Progenitor cell of endocrine pancreas (in vitro differentiated cells): ENCODE measurements at places on chromosomes 2 and 18.

DNA sequence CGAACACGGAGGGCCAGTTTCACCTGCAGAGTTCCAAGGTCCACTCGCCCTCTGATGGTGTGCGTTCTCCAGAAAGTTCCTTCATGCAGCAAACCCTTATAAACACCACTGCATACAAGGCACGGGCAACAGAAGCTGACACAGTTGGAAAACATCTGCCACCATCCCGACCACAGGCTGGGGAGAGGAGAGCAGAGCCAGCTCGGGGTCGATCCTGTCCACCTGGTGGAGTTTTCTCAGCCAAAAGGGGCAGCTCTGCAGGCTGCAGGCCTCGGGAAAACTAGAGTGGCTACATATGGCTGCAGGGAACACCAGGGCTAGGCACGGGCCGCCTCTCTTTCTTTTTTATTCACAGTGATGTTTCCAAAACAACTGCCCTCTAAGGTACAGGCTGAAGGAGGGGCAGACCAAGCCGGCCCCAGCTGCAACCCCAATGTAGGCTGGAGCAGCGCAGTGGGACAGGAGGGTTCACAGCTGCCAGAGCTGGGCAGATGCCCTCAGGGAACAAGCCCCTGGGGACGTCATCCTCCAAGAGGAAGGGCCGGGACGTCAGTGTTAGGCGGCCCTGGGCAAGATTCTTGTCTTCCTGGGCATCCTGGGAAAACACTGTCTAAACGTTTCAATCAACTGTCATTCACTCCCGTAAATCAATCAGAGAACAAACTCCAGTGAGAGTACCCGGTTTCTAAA is 274.7 kb downstream of the TWIST2 start:
- H3K4me3 ChIP-seq: no peak overlapping the region
- no peaks in the 10 kb centered on the region for H3K4me1 ChIP-seq
- H3K27ac ChIP-seq: no peak overlapping the region
- H3K27me3 ChIP-seq: no peaks in the 10 kb centered on the region

DNA sequence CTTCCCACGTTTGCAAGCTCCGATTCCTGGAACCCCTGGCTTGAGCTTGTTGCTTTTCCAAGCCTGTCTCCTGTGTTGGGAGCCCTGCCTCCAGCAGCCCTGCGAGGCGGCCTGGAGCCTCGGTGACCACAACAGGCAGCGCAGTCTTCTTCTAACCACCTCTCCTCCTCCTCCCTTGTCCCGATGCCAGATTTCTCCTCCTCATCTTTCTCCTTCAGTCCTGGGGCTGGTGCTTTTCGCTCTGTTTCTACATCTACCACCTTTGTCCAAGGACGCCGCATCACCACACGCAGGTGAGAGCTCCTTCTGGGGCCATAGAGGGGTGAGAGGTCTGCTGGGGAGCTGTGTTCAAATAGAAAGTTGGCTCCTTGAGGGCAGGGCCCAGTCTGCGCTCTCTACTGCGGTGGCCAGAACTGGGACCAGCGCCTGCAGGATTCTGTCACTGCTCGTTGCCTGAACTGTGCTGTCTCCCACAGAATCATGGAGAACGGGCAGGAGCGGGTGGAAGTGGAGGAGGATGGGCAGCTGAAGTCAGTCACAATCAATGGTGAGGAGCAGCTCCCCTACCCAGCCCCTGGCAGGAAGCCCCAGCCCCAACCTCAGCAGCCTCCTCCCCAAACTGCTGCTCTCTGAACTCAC is 3.9 kb downstream of the DNAJB2 start:
- DNase-seq: no peak
- peaks cover 5% of the 10 kb centered on the region for H3K36me3 ChIP-seq
- no peak overlapping the region for H3K4me3 ChIP-seq
- H3K4me1 ChIP-seq: peaks cover 14% of the 10 kb centered on the region
- H3K27me3 ChIP-seq: no peaks in the 10 kb centered on the region

GRCh38 chr2:164967361-164967760 is 12.0 kb upstream of the SLC38A11 start:
- H3K4me3 ChIP-seq: no peak overlapping the region
- H3K27ac ChIP-seq: no peak overlapping the region
- peaks cover 3% of the 10 kb centered on the region for H3K36me3 ChIP-seq

GRCh38 chr18:34207344-34207851 is 17.3 kb downstream of the NOL4 start:
- no peaks in the 10 kb centered on the region for H3K36me3 ChIP-seq
- H3K27ac ChIP-seq: no peak overlapping the region
- DNase-seq: no peak
- H3K27me3 ChIP-seq: no peaks in the 10 kb centered on the region
- H3K4me3 ChIP-seq: no peak overlapping the region

DNA sequence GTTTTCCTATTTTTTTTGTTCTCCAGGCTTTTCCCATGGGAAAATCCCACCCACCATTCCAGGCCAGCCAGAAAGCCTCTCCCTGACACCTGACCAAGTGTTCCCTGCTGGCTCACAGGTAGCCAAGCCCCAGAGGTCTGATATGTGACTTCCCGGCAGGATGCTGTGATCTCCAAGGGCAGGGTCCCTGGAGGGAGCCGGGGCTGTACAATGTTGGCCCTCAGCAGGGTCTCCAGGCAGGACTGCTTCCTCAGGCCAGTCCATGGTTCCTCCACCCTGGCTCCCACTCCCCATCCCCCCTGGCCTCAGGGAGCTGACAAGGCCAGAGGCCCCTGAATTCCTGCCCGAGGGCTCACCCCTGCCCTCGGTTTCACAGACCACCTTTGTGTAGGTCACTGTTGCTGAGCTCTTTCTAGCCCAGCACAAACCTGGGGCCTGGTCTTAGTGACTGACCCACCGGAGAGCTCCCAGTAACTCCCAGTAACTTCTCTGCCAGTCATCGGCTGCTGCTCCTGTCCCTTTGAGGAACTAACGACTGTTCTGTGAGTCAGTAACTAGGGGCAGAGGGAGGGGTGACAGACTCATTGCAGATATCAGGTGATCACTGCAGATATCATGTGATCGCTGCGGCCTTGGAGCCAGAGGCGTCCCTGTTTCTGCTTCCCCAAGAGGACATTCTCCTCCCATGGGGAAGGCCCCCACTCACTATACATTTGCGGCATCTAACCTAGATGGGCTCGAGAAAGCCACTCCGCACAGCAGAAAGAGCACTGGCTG is 38.7 kb downstream of the SDC1 start:
- H3K27me3 ChIP-seq: no peaks in the 10 kb centered on the region
- no peak for DNase-seq
- H3K27ac ChIP-seq: peak overlapping the region; percentile 96
- peaks cover 49% of the 10 kb centered on the region for H3K4me1 ChIP-seq
- peak overlapping the region; percentile 14 for H3K4me3 ChIP-seq

DNA sequence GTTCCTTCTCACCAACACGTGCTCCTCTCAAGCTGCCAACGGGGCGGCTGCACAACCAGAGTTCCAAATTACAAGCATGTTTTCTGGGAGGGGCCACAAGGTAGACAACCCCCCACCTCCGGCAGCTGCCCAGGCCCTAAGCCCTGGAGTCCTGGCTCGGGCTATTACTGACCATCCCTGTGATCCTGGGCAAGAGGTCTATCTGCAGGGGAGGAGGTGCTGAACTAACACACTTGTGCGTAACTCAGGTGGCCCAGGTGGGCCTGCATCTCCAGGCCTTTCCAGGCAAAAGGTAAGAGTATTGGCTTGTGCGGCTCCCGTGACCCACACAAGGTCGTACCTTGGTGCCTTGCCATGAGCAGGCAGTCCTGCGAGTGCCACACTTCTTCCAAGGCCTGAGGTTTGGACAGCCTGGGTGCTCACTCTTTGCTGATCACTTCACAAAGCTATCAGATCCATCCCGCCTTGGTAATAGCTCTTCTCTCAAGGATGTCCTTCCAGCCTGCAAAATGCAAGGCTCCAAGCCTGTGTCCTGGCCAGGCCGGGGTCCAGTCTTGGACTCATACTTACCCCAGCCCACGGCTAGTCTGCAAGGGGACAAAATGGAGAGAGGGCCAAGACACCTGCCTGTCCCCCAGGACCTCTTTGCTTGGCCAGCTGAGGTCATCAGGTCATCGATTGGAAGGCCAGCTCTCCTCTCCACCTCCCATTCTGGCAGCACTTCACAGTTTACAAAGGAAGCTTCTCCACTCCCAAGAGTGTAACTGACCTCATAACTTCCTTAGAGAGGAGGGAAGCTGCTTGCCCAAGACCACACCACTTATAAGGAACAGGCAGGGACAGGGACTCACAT is 33.9 kb downstream of the ADRA2B start:
- DNase-seq: no peak
- no peak overlapping the region for H3K27ac ChIP-seq
- no peak overlapping the region for H3K4me3 ChIP-seq
- no peaks in the 10 kb centered on the region for H3K36me3 ChIP-seq
- no peaks in the 10 kb centered on the region for H3K4me1 ChIP-seq

- no peak for DNase-seq
- H3K27me3 ChIP-seq: no peaks in the 10 kb centered on the region
- no peak overlapping the region for H3K4me3 ChIP-seq
- H3K4me1 ChIP-seq: no peaks in the 10 kb centered on the region
Measured at GRCh38 chr2:183614799-183615435, 490.7 kb downstream of the NUP35 start.

GRCh38 chr2:176560296-176560695 is 291.1 kb downstream of the MTX2 start:
- H3K4me3 ChIP-seq: no peak overlapping the region
- no peaks in the 10 kb centered on the region for H3K36me3 ChIP-seq
- peaks cover 2% of the 10 kb centered on the region for H3K4me1 ChIP-seq
- peaks cover 31% of the 10 kb centered on the region for H3K27me3 ChIP-seq
- no peak for DNase-seq

DNA sequence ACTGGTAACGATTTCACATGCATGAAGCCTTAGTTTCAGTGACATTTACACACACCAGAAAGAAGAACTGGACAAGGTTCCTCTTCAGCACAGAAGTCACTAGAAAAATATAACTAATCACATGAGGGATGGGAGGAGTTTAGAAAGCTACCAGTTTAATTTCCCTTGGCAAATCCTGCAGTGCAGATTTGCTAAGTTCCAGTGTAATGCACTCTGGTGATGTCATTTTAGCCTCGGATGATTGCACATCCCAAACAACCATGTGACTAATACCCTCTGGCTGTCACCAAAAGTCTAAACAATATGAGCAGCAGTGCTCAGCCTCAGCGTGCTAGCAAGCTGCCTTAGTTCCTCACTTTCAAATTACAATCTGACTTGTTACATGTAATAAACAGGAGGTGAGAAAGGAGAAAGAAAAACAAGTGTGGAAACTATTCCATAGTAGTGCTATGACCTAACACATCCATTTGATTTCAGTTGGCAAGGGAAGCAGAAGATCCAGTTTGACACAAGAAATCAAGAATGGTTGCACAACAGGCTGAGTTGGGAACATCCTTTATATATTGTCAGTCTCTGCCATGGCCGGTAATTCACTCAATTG is 35.3 kb upstream of the PPP1CB start:
- H3K36me3 ChIP-seq: no peaks in the 10 kb centered on the region
- H3K4me1 ChIP-seq: peaks cover 4% of the 10 kb centered on the region
- no peaks in the 10 kb centered on the region for H3K27me3 ChIP-seq
- no peak for DNase-seq

DNA sequence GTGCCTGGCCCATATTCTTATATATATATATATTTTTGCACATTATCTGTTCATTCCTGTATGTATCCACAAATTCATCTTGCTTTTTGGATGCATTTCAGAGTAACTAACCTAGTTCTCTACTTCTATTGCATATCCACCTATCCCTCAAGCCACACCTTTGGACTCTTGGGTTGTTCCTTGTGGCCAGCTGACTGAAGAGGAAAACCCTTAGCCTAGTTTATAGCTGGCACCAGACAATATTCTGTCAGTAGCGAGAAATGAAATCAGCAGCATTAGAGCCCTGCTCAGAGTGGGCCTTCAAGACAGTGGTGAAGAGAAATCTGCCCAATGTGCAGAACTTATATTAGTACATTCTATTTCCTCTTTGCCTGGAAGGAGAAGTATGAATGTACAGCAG is 19.6 kb upstream of the ALMS1 start:
- no peaks in the 10 kb centered on the region for H3K36me3 ChIP-seq
- no peak for DNase-seq
- no peaks in the 10 kb centered on the region for H3K4me1 ChIP-seq
- H3K4me3 ChIP-seq: no peak overlapping the region
- H3K27me3 ChIP-seq: peaks cover 6% of the 10 kb centered on the region

GRCh38 chr2:239268549-239268948 is 132.3 kb downstream of the HDAC4 start:
- no peak for DNase-seq
- H3K4me3 ChIP-seq: no peak overlapping the region
- H3K36me3 ChIP-seq: no peaks in the 10 kb centered on the region
- H3K27me3 ChIP-seq: no peaks in the 10 kb centered on the region
- peak overlapping the region; percentile 47 for H3K27ac ChIP-seq

GRCh38 chr2:160628811-160629210 is 135.2 kb upstream of the RBMS1 start:
- no peaks in the 10 kb centered on the region for H3K27me3 ChIP-seq
- no peak overlapping the region for H3K4me3 ChIP-seq
- H3K27ac ChIP-seq: no peak overlapping the region
- H3K4me1 ChIP-seq: peaks cover 16% of the 10 kb centered on the region

- no peak for DNase-seq
- H3K4me3 ChIP-seq: no peak overlapping the region
- no peaks in the 10 kb centered on the region for H3K36me3 ChIP-seq
- no peaks in the 10 kb centered on the region for H3K27me3 ChIP-seq
Measured at GRCh38 chr2:136019306-136019705, 33.9 kb upstream of the DARS1 start.

DNA sequence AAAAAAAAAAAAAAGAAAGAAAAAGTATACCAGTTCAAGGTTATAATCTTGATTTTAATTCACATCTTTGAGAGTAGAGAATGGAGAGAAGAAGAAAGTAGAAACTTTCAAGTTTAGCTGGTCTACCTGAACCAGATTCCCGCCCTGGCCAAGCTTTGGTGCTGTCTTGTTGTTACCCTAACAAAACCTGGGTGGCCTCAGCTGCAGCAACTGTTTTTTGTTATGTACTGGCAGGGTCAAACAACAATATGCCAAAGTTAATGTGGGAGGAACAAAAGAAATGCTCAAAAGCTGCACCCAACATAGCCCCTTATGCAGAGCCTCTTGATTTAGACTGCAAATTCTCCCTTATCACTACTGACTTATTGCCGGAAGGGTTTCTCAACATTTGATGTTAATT is 165.3 kb upstream of the TFPI start:
- H3K27ac ChIP-seq: no peak overlapping the region
- DNase-seq: no peak
- H3K27me3 ChIP-seq: no peaks in the 10 kb centered on the region
- H3K36me3 ChIP-seq: no peaks in the 10 kb centered on the region
- H3K4me3 ChIP-seq: no peak overlapping the region
- H3K4me1 ChIP-seq: no peaks in the 10 kb centered on the region

GRCh38 chr2:239355139-239355538 is 45.7 kb downstream of the HDAC4 start:
- H3K4me3 ChIP-seq: no peak overlapping the region
- H3K4me1 ChIP-seq: peaks cover 14% of the 10 kb centered on the region
- H3K27me3 ChIP-seq: no peaks in the 10 kb centered on the region
- DNase-seq: no peak
- H3K36me3 ChIP-seq: peaks cover 26% of the 10 kb centered on the region
- H3K27ac ChIP-seq: no peak overlapping the region

DNA sequence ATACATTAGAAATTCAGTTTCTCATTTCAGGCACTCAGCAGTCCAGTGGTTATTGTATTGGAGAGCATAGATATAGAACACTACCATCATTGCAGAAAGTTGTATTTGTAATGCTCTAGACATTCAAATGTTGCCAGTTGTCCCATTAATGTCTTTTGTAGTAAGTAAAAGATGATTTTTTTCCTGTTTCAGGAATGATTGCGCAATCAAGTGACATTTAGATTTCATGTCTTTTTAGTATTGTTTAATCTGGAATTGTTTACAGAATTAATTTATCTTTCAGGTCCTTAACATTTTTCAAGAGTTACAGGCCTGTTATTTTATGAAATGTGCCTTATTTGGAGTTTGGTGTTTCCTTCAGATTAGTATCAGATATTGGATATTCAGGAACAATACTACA is 134.7 kb downstream of the MSTN start:
- H3K4me1 ChIP-seq: no peaks in the 10 kb centered on the region
- H3K36me3 ChIP-seq: no peaks in the 10 kb centered on the region
- DNase-seq: no peak
- H3K27me3 ChIP-seq: no peaks in the 10 kb centered on the region
- no peak overlapping the region for H3K27ac ChIP-seq
